NCI-H1417 treated with DMSO at 0.1 percent for 48 hours (cell line): ENCODE measurements at places on chromosomes 11 and 22.

GRCh38 chr22:42747701-42748513, 27.2 kb upstream of the A4GALT start:
- no peak for DNase-seq

- no peak for DNase-seq
Observed at GRCh38 chr11:67639438-67639859, at the start of gene TBX10. Gene TBX10 (minus strand): TSS chr11:67639763. CDS start chr11:67639472, 291 bp downstream.

DNA sequence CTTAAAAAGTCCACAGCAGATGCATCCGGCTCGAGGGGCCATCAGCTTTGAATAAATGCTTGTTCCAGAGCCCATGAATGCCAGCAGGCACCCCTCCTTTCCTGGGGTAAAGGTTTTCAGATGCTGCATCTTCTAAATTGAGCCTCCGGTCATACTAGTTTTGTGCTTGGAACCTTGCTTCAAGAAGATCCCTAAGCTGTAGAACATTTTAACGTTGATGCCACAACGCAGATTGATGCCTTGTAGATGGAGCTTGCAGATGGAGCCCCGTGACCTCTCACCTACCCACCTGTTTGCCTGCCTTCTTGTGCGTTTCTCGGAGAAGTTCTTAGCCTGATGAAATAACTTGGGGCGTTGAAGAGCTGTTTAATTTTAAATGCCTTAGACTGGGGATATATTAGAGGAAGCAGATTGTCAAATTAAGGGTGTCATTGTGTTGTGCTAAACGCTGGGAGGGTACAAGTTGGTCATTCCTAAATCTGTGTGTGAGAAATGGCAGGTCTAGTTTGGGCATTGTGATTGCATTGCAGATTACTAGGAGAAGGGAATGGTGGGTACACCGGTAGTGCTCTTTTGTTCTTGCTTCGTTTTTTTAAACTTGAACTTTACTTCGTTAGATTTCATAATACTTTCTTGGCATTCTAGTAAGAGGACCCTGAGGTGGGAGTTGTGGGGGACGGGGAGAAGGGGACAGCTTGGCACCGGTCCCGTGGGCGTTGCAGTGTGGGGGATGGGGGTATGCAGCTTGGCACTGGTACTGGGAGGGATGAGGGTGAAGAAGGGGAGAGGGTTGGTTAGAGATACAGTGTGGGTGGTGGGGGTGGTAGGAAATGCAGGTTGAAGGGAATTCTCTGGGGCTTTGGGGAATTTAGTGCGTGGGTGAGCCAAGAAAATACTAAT, 1.9 kb downstream of the NEAT1 start:
- no peak for DNase-seq

- no peak for DNase-seq
Observed at GRCh38 chr11:12725863-12726682, 51.9 kb downstream of the TEAD1 start.

- DNase-seq: no peak
Observed at GRCh38 chr11:70570693-70571395, 172.5 kb downstream of the CTTN start.

DNA sequence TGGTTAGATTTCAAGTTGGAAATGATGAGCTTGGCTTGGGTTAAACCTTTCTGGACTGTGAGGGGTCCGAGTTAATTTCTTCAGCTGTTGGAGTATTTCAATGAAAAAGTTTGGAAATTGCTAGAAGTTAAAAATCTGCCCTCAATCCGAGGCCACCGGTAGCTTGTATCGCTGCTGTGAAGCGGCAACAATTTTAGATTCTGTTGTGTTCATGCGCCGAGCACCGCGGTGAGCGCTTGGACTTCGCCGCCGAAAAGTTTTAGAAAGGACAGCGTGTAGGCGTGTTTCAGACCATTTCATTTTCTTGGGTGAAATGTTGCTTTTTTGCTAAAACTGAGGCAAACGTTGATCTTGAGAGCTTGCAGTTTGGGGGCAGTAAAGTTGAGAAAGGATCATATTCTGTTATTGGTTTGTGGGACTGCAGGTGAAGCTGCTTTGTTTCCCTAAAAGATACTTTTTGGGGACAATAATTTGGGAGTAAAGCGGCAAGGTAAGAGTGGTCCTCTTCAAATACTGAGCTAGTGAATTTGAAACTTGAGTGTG, 928 bp downstream of the FBXO7 start:
- no peak for DNase-seq

- no peak for DNase-seq
Observed at GRCh38 chr11:116931206-116931953, 94.0 kb upstream of the APOA1 start.

- DNase-seq: no peak
Observed at GRCh38 chr11:17988465-17988864, 24.4 kb downstream of the SERGEF start.

DNA sequence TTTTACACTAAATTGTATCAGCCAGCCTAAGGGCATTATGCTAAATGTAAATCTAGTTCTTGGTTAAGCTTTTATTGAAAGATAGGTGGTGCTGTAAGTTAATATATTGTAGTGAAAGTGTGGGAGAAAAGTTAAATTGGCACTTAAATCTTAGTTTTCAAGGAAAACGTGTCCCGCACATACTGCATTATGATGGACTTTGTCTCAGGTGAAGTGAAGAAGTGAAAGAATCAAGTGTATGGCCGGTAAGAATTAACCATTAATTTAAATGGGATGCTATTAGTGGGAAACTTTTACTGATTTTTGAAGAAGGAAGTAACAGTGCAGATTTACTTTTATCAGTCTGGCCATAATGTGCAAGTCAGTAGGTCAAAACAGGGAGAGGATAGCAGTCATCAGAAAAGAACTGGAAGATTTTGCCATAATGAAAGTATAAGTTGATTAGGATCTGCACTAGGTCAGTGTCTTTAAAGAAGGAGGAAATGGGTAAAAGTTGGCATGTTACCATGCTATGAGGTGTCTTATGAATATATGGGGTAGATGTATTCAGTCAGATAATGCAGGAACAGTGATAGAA, 81.6 kb downstream of the PDHX start:
- no peak for DNase-seq

DNA sequence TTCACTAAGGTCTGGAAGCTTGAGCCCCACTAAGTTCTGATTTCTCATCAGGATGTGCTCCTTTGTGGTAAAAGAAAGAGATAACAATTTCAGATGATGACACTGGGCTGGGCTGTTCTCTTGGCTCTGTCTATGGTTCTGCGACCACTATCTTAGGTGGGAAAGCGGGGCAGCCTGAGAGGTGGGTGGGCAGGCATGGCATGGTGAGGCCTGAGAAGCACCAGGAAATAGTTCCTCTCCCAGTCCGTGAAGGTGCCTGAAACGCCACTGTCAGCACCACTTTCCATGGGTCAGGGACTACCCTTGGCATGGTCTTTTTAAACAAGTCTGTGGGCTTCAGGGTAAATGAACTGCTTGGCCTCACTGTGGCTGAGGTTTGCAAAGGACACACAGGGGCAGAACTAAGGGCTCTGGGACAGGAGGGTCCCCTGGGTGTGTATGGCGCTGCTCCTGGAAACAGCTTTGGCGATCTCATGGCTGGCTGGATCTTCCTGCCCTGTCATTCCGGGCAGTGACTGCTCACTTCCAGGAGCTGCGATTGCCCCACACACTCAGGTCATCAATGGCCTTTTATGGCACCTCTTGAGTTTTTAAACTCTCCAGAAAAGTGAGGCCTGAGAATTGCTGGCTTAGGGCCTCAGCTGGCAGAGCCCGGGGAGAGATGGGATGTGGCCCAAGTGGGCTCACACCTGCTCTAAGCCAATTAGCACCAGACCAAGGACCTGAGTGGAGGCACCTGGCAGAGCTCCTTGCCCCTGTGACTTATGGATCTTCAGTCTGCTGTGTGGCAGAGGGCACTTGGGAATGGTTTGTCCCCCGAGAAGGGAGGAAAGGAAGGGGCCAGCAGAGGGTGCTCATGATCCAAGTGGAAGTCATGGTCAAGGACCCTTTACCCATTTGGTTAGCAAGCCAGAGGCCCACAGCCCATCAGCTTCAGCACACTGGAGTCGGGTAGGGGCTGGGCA, 55.6 kb upstream of the LYVE1 start:
- no peak for DNase-seq

- no peak for DNase-seq
Observed at GRCh38 chr11:62001450-62002191, 34.2 kb upstream of the FTH1 start.

GRCh38 chr11:72702577-72703241, 28.5 kb upstream of the PDE2A start:
- DNase-seq: no peak

- DNase-seq: no peak
Observed at GRCh38 chr11:35257281-35257680, 118.3 kb downstream of the CD44 start.

GRCh38 chr11:116851626-116852025, 14.2 kb upstream of the APOA1 start:
- no peak for DNase-seq

DNA sequence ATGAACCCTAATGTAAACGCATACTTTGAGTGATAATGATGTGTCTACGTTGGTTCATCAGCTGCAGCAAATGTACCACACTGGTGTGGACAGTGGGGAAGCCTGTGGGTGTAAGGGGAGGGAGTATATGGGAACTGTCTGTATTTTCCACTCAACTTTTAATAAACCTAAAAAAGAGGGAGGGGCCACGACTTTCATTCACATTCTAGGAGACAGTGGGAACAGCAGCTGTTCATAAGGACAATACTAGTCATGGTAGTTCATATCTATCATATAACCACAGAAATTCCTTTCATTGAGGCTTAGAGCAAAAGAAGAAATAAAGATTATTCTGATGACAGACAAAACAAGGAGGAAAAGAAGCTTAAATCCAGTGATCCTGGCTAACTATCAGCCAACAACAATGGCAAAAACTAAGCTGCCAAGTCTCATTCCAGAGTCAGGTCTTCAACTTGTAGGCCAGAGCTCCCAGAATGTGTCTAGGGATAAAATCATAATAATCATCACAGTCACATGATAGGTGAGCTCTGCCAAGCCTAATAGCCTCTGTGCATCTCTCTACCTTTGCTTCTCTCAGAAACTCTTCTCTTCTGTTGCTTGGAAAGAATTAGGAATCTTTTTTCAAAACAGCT, 59.4 kb upstream of the CHRM4 start:
- DNase-seq: no peak
